Ovary (tissue), 10 donors: ENCODE measurements at places on chromosomes 6 and 20. TPM values are rescaled to one million over a fixed set of nuclear protein-coding genes. Genes with fewer than 3 reads are reported as not detected.

Gene NINL
- 20.7 TPM for total RNA-seq

Gene MYLIP
- 45.4 TPM for total RNA-seq

DNA sequence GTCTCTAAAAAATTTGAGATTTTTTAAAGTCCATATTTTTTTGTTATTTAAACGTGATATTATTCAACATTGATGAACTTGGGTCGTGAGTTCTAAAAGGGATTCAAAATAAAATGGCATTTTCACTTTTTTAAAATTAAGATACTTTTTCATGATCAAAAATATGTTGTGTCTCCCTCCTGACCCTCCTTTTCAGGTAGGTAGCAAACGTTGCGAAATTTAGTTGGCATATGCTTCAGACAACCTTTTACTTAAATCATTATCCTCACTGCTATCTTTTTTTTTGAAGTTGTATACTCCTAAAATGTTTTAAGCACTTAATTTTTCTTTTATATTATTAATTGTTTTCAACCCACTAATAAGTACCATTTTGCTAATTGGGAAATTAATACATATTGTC lies 133.5 kb downstream of the ARHGAP18 start:
- no peak for DNase-seq

DNA sequence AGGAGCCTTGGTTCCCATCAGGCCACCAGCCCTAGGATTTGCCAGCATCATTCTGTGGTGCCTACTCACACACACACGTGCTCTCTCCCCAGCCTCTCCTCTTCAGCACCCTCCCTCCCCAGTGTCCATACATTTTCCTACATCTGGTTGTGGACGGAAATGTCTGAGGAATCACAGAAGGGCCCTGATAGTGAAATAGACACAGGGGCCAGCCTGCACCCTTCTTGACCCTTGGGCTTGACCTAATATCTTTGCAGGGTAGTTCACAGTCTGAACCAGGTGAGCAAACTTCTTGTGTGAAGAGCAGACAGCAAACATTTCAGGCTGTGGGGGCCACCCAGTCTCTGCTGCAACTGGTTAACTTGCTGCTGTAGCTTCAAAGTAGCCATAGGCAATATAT lies 108.5 kb upstream of the NXT1 start:
- no peak for DNase-seq

GRCh38 chr6:53326372-53327016 lies 22.3 kb downstream of the ELOVL5 start:
- peak; percentile 61 for DNase-seq

GRCh38 chr20:14568701-14569100 lies 231.3 kb upstream of the FLRT3 start:
- no peak for DNase-seq
